Small intestine (tissue), 16 donors: ENCODE measurements at places on chromosomes 5 and 9. TPM values are rescaled to one million over a fixed set of nuclear protein-coding genes. Genes with fewer than 3 reads are reported as not detected.

- H3K4me3 ChIP-seq: no peak overlapping the region
- H3K4me1 ChIP-seq: peaks cover 7% of the 10 kb centered on the region
- no peak overlapping the region for H3K27ac ChIP-seq
- DNase-seq: no peak
- peaks cover 4% of the 10 kb centered on the region for H3K36me3 ChIP-seq
Observed at GRCh38 chr9:15433191-15433590, 10.5 kb downstream of the SNAPC3 start.

Gene ZDHHC21
- polyA plus RNA-seq: 3.8 TPM

Gene CCL27
- polyA plus RNA-seq: 0.24 TPM

Gene FOXD4L5
- 0.03 TPM for polyA plus RNA-seq

Gene PCDHGB7
- not detected for polyA plus RNA-seq

DNA sequence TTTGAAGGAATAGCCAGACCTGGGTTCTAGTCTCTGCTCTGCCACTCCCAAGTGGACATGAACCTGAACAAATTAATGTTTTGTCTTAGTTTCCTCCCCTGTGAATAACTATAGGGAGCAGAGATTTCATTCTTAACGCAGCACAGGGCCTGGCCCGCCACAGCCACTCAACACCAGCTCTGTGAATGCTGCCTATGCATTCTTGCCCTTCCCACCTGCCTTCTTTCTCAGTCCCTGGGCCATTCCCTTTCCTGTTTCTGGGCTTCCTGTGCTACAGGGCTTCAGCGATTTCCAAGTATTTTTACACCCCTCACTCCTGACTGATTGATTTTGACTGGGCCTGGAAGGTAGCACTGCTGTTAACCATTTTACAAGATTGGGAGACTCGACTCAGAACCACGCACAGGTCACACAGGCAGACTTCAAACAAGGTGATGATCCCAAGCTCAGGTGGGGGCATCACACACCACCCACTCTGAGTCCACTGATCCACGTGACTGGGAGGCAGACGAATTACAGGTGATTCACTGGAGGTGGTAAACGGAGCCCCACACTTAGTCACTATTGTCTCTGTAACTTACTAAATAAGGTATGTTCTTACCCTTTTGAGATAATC is 21.4 kb downstream of the PTPN3 start:
- peaks cover 3% of the 10 kb centered on the region for H3K4me1 ChIP-seq
- peaks cover 32% of the 10 kb centered on the region for H3K36me3 ChIP-seq
- H3K27ac ChIP-seq: peak overlapping the region; percentile 96
- H3K4me3 ChIP-seq: no peak overlapping the region
- no peaks in the 10 kb centered on the region for H3K27me3 ChIP-seq
- no peak for DNase-seq

- no peaks in the 10 kb centered on the region for H3K27me3 ChIP-seq
- no peak for DNase-seq
- H3K4me1 ChIP-seq: no peaks in the 10 kb centered on the region
- no peak overlapping the region for H3K27ac ChIP-seq
Observed at GRCh38 chr5:88854769-88855168, 28.2 kb downstream of the MEF2C start.

GRCh38 chr9:38176251-38176650 is 107.2 kb upstream of the SHB start:
- peaks cover 4% of the 10 kb centered on the region for H3K27me3 ChIP-seq
- H3K4me3 ChIP-seq: no peak overlapping the region
- H3K4me1 ChIP-seq: no peaks in the 10 kb centered on the region

DNA sequence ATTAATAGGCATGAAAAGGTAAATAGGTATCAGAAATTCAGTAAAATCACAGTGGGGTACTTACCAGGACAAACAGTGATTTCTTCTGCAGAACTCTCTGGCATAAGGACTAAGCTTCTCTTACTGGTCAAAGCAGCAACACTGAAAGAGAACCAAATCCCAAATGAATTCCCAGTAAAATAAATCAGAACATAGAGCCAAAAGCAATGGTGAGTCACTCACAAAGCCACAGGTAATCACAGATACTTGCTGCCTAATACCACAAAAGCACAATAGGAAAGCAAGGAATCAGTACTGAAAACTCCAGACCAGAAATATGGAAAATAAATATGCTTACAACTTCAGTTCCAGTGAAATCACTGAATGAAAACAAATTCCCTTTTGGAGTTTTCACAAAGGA is 50.7 kb downstream of the UIMC1 start:
- no peak overlapping the region for H3K4me3 ChIP-seq
- peaks cover 2% of the 10 kb centered on the region for H3K36me3 ChIP-seq
- no peak overlapping the region for H3K27ac ChIP-seq
- H3K4me1 ChIP-seq: no peaks in the 10 kb centered on the region

DNA sequence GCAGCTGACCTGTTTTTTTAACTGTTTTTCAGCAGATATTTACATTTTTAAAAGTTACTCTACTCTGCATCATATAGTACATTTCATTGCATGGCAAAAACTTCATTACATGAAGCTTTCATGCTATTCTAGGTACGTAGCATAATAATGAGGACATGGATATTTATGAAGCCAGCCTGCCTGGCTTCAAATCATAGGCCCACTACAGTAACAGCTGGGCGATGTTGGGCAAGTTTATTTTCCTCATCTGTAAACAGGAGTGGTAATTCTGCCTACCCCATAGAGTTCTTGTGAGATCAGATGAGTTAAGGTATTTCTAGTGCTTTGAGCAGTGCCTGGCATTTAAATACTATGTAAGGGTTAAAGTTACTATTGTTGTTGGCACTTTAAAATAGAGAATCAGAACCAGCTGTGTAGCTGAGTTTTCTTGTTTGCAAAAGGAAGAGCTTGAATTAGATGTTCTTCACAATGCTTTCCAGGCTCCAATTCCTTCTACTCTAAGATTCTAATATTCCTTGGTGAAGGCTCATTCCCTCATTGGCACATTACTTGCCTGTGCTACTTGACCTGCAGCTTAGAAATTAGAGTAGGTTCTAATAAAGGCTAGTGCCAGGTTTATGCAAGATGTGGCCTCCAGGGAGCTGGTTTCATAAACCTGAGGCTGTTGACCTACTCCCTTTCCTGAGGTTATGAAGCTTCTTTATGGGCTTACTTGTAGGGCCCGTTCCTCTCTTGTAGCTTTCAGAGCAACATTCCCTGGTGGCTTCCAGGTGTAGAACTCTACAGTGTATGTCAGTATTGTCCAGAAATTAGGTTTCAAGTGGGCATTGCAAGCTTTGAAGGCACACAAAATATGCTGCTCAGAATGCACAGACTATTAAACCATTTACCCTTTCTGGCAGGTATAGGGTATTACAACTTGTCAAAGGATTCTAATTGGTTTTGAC is 14.5 kb downstream of the ANP32B start:
- no peak overlapping the region for H3K27ac ChIP-seq
- no peak for DNase-seq
- H3K27me3 ChIP-seq: no peaks in the 10 kb centered on the region
- peaks cover 13% of the 10 kb centered on the region for H3K36me3 ChIP-seq

Gene CNTLN
- 4.0 TPM for polyA plus RNA-seq
